Caudate nucleus (tissue), 63 donors: ENCODE measurements at places on chromosomes 4 and X.

DNA sequence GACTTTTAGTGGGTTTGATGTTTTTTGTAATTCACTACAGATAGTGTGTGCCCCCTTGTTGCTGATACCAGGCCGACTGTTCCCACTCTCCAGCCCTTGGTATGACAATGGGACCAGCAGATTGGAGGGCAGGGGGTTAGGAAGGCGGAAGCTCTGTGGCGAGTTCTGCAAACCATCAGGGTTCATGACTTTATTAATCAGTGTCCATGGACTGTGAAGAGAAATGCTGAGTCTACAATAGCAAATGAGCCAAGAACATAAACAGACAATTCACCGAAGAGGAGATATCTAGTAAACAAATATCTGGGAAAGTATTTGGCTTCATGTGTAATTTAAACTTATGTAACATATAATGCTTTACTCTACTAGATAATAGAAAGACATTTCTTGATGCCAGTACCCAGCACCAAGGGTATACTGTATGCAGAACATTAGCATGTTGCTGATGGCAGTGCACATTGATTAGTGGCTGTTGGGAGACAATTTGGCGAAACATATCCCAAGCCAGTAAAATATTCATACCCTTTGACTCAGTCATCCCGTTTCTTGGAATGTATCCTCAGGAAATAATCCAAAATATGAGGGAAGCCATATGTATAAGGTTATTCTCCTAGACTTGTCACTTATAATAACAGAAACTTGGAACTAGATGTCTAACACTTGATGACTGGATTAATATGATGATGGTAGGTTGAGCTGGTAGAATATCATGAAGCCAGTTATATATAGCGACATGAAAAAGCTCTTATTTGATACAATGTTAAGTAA is 169.4 kb downstream of the PTTG2 start:
- no peak for DNase-seq

- no peak for DNase-seq
These were observed 13.8 kb downstream of the MOB1B start for GRCh38 chr4:70915874-70916559.

GRCh38 chrX:140092121-140092520 is 126.8 kb upstream of the CXorf66 start:
- no peak for DNase-seq

DNA sequence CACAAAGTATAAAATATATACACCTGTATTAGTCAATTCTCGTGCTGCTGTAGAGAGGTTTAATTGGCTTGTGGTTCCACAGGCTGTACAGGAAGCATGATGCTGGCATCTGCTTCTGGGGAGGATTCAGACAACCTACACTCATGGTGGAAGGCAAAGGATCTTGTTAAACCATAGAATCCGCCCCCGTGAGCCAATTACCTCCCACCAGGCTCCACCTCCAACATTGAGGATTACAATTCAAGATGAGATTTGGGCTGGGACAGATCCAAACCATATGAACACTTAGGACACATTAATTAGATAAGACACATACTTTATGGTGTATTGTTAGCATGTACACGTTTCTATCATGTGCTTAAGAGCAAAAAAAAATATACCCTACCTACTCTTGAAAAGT is 22.1 kb upstream of the SORBS2 start:
- no peak for DNase-seq

- DNase-seq = no peak
These were observed 83.0 kb upstream of the ALG13 start for GRCh38 chrX:111597967-111598366.
